Activated CD4-positive, alpha-beta T cell treated with anti-CD3 and anti-CD28 coated beads, Interleukin-2, amount 10 ng/mL, durations not matched to agents 7 days and 5 days (primary cell): ENCODE measurements at places on chromosomes 16 and 17. TPM values are rescaled to one million over a fixed set of nuclear protein-coding genes. Genes with fewer than 3 reads are reported as not detected.
A peak's percentile ranks its signal among the peaks of the same experiment; 100 is the strongest.

DNA sequence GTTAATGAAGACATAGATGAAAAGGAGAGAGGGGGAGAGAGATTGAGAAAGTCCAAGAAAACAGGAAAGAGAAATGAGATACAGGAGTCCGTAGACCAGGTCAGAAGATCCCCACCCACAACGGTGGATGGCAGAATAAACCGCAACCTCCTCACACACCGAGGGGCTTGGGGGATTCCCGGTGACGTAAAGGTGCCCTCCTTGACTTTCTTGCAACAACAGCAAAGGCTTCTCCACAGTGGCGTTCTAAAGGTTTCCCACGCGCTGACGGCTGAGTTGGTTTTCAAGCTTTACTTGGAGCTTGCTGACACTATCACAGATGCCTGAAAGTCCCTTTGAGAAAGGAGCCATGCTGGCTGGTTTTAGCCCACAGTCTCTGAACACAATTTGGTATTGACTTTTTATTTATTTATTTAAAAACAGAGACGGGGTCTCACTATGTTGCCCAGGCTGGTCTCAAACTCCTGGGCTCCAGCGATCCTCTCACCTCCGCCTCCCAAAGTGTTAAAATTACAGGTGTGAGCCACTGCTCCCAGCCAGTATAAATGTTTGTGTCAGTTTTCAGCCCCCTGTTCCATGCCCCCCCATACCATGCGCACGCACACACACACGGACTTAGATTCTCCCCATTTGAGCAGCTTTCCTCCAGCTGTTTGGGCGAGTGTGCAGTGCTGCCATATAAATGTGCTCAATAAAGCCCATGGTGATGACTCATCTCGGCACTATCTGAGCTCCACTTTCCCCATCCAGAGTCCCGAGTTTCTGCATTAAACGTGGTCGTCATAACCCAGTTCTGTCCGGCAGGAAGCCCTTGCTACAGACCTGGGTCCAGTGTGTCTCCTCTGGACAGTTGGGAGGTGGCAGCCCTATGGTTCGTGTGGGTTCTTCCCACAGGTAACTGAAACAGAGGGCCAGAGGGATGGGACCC, 33.0 kb upstream of the SEC14L1 start:
- DNase-seq, result no peak

DNA sequence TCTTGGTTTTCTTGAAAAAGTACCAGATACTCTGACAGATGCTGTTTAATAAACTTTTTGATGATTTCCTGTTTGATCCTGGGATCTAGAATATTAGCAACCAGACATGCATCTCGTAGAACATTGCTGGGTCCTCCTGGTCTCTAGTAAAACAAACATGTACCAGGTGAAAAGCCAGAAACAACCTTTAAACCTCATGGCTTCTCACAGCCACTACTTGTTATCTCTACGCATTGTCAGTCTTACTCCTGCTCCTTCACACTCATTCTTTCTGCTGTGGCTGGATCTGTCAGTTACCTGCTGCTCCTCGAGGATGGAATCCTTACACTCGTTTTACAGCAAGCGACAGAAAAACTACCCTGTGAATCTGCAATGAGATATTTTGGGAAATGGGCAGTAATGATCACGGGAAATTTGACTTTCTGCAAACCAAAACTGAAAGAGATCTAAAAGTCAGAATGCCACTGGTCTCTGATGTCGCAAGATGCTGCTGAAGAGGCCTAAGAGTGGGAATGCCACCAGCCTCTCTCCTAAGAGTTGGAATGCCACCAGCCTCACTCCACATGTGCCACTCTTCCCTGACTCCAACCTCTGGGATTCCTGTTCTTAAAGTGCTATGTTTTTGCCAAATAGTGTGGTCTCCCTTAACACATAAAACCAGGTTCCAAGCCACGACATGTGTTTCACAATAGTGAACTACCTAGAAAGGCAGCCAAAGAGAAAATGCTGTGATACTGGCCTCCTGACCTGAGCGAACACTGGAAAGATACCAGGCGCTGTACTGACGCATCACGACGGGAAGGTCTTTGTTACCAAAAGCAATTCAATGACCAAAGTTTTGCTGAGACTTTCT, 86.3 kb downstream of the VPS53 start:
- no peak for DNase-seq

GRCh38 chr16:73473713-73474112, 425.8 kb upstream of the ZFHX3 start:
- DNase-seq, result no peak

DNA sequence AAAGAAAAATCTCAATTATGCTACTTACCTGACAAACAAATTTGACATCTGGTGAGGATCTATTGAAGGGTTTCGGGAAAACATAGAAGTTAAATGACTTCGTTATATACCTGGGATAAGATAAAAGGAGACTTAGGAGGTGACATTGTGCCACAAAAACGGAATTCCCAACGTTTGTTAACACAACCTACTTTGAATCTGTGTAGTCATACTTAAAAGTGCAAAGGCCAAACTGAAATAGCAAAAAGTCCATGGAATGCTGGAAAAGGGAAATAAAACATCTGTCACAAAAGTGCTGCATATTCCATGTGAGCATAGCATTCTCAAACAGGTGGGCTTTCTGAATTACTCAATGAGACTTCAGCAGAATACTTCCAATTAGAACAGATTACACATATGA, 3.0 kb downstream of the PARN start:
- no peak for DNase-seq

DNA sequence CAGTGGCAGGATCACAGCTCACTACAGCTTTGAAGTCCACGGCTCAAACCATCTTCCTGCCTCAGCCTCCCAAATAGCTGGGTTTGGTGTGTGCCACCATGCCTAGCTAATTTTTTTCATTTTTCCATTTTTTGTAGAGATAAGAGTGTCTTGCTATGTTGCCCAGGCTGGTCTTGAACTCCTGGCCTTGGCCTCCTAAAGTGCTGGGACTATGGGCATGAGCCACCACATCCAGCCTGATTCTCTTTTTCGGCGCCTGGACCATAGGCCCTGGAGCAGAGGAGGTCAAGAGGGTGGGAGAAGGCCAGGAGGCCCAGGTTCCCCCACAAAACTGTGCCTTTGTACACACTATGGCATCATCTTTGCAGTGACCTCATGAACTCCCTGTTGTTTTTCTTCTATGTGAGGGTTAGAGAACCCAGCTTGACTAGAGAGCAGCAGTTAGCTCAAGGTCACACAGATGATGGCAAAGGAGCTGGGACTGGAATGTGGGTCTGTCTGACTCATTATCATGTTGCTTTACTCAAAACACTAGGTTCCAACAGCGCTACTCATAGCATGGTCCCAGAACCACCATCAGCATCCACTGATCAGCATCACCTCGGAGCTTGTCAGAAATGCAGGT, 16.3 kb downstream of the SCN4A start:
- DNase-seq, result no peak

DNA sequence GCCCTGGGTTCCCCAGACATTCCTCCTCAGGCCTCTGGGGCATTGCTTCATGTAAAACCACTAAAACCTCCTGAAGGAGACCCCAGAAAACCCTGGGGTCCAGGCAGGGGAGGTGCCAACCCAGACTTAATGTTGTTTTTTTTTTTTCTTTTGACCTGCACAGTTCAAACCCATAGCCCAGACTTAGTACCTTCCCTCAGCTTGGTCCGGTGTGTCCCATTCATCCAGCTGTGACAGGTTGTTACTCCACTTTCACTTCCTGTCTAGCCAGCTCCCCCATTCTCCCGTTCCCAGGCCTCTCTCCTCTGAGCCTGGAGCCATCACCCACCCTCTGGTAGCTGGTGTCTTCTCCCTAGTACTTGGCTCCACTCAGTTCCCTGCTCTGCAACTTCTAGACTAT, 4.8 kb downstream of the CDR2L start:
- no peak for DNase-seq

GRCh38 chr17:71304498-71305158, 816.2 kb upstream of the SOX9 start:
- DNase-seq, result no peak

- no peak for DNase-seq
These were observed 2.1 kb downstream of the KRT10 start for GRCh38 chr17:40820228-40820838.

GRCh38 chr17:80101946-80102663, 724 bp downstream of the GAA start:
- DNase-seq, result no peak

DNA sequence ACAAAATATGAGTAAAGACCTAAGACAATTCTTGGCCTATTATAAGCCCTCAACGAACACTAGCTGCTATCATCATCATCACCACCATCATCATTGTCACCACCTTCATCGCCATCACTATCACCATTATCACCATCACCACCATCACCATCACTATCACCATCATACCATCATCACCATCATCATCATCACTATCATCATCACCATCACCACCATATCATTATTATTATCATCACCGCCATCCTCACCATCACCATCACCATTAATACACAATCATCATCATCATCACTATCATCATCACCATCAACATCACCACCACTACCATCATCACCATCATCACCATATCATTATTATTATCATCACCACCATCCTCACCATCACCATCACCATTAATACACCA, 82.5 kb downstream of the RGS9 start:
- no peak for DNase-seq

GRCh38 chr16:87966064-87966645, 14.9 kb downstream of the BANP start:
- DNase-seq, result no peak

GRCh38 chr17:61135782-61136181, 263.9 kb upstream of the TBX2 start:
- no peak for DNase-seq

GRCh38 chr17:41339571-41340172, 11.0 kb downstream of the KRT33A start:
- no peak for DNase-seq

DNA sequence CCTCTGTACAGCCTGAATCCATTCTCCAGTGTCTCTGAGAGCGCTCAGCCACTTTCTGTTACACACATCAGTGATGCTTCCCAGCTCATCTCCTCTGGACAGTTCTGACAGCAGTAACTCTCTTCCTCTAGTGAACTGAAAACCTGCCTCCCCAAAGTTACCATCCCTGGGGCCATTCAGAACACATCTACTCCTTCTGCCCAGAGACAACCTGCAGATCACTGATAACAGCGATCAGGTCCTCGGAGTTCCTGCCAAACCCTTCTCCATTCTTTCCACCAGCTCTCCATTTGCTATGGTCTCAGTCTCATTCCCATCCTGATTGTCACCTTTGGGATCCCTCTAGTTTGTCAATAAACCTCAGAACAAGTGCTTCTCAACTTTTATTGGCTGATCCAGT, 7.3 kb downstream of the ZZEF1 start:
- no peak for DNase-seq

DNA sequence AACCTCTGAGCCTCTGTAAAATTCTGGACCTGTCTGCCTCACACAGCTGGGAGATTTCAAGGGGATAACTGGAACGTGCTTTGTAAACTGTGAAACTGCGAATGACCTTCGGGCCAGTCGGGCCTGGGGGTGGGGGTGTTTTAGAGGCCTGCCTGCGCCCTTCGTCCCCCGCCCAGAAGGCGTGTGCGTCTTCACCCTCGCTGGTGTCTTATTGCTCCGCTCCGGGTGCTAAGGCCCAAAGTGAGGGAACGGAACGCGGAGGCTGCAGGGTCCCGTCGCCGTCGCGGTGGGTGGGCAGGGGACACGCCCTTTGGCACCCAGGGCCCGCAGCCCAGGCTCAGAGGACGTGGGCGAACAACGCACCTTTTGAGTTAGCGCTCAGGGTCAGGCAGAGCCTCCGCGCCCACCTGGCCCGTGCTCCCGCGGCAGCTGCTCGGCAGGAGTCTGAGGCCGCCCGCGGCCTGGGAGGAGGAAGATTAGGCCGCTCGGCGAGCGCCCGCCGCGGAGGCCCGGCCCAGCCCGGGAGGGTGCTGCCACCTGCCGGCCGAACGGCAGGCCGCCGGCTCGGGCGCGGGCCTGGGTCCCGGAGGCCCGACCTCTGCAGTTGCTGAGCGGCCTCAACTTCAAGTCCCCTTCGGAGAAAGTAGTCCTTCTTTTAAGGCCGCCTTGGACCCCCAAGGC, 29.7 kb downstream of the DCAKD start:
- peak; percentile 63 for DNase-seq

DNA sequence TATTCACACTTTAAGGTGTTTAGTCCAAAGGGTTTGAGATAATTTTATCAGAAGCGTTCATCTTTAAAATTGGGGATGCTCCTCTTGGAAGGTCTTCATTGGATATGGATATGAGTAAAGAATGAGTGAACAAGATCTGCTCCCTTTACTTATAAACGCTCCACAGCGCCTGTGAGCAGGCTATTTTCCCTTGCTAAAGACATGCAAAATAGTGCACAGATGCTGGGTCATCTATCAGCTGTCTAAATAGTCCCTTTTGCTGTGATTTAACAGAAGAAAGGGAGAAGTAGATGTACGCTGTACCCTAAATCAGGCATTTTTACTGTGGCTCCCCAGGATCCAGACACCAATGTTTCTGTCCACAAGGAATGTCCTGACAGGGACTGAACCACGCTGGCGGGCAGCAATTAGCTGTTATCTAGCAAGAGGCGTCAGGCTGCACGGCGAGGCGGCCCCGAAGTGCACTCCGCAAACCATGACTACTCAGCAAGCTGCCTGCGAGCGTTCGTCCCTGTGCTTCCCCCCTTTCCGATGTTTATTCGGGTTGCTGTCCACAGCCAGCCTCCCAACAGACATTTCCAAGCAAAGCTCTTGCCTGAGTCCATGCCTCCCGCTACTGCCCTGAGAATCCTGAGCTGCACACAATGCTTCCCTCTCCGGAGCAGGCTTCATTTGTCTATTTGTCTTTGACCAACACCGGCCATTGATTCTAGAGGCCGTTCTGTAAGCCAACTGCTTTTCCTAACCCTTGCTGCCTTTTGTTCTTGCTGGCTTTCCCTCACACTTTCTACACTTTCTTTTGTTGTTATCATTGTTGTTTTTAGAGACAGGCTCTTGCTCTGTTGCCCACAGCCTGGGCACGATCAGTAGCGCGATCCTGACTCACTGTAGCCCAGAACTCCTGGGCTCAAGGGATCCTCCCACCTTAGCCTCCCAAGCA, 55.7 kb upstream of the CNEP1R1 start:
- no peak for DNase-seq

- peak; percentile 96 for DNase-seq
These were observed 1.0 kb downstream of the GGNBP2 start for GRCh38 chr17:36545465-36546417.

DNA sequence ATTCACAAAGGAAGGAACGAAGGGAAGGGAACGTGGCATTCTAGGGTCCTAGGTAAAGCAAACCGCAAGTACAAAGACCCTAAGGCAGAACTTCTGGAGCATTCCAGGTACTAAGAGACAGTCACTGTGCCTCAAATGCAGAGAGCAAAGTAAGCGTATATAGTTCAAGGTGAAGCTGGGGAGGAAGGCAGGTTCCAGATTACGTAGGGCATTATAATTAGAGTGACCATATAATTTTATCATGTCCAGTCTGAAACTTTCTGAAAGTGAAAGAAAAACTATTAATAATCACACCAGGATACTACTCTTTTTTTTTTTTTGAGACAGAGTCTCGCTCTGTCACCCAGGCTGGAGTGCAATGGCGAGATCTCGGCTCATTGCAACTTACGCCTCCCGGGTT, 25.7 kb downstream of the METTL16 start:
- no peak for DNase-seq

OR1F1 gene
- not detected for total RNA-seq

POLR3K gene
- 35.8 TPM for total RNA-seq

CBX8 gene
- 4.3 TPM for total RNA-seq
